NB4 (cell line): ENCODE measurements at places on chromosomes 7 and 10.

- no peak for DNase-seq
These were observed 32.6 kb upstream of the GPAM start for GRCh38 chr10:112216151-112216550.

DNA sequence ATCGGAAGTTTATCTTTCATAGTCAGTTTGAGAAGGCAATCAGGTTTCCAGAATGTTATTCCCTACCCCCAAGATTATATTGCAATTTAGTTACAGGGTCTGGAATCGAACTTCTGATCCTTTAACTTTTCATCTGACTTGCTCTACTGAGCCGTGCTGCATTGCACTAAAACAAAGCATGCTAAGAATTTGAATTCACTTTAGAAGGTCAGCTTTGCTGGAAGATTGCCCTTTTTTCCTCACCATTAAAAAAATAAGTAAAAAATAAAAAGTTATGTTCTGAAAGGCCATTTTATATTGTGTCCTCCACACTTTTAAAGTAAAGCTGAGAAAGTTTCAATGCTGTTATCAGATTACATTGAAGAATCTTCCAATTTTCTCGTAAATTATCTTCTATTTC lies 388.8 kb upstream of the PHF14 start:
- DNase-seq, result no peak

- DNase-seq, result peak; percentile 99
These were observed 553 bp upstream of the YWHAG start for GRCh38 chr7:76359111-76359977.

- DNase-seq, result no peak
These were observed 172.3 kb upstream of the GLI3 start for GRCh38 chr7:42409296-42409695.
